ENCODE measurements at places on chromosomes 11 and 22.

- no peak for DNase-seq
Measured at GRCh38 chr11:95544095-95544856, 245.3 kb downstream of the FAM76B start.

DNA sequence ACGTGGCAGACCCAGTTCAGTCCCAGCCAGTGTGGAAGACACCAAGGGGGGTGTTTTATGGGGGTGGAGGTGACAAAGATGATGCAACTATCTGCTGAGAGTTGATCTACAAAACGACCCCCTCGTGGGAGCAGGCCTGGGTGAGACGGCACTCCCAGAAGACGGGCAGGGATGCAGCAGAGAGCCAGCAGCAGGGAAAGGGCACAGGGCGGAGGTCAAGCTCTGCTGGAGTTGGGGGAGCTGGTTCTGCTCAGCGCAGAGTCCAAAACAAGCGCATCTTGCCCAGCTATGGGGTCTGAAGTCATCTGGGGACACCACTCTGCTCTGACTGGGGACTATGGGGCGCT lies 3.9 kb downstream of the GNB1L start:
- DNase-seq = no peak

DNA sequence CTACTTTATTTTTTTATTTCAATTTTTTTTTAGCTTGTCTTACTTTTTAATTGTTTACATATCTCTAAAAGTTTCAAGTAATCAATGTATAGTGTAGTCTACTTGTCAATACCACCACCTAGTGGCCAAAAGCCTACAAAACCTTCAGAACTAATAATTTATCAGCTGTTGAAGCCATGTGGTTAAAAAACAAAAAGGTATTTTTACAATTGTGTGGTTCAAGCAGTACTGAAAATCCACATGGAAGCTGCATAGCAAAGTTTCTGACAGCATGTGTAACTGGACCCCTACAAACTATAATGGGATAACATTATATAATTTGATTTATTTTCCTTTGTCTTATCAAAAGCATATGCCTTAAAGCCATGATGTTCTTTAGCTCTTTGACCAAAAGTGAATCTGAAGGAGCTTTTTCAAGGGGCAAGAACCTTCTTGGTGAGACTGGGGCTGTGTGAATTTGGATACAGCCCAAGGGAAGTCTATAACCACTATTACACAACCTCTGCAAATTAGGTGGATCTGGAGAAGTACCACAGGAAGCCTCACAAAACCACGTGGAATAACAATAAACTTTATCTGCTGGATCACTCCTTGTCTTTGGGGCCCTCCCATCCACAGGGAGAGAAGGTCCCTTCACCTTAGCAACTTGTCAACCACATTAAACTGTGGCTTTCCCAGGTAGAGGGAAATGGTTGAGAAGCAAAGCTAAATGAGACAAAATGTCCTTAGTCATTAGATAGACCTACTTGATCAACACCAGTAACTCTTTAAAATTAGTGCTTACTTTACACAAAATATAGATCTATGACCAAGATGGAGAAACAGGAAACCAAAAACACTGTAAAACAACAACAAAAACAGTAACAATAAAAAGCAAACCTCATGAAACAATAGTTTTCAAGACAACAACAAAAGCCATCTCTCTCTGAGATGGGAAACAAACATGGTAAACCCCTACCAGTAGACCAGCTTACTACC lies 9.9 kb downstream of the NARS2 start:
- peak; percentile 63 for DNase-seq

GRCh38 chr22:50473088-50473487 lies 1.7 kb downstream of the SBF1 start:
- DNase-seq = no peak

DNA sequence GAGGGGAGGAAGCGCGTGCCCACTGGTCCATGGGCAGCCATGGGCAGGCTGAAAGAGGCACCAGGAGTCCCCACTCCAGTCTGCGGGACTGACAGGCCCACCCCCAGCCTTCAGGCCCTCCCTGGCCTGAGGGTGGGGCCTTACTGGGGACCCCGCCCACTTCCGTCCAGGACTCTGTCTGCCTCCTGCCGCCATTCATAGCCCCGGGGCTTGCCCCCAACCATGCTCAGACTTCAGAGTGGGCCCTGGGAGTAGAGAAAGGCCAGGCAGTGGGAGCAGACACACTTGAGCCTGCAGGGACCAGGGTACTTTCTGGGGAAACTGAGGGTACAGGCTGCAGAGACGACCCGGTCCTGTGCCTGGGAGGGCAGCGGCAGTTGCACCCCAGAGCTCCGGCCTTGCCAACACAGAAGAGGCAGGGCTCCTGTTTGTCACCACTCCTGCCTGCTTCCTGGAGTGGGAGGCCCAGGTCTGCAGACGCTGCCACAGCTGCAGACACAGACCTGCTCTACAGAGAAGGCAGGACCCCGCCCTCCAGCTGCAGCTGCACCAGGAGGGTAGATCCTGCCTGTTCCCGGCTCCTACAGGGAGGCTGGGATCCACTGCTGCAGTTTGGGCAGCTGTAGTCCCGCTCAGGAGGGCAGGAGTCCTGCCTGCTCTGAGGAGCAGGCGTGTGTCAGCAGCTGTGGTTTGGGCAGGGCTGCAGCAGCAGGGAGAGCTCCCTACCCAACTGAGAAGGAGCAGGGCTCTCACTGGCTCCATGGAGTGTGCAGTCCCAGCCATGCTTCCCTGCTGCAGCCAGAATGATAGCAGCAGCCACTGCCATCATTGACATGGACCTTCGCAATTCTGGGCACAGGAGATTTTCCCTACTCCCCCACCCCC lies 387.9 kb upstream of the ANO3 start:
- no peak for DNase-seq

- peak; percentile 12 for DNase-seq
Measured at GRCh38 chr11:94417386-94417987, 16.3 kb upstream of the GPR83 start.
